Transverse colon (tissue), 4 donors: ENCODE measurements at places on chromosomes 13 and 19. TPM values are rescaled to one million over a fixed set of nuclear protein-coding genes. Genes with fewer than 3 reads are reported as not detected.
A peak's percentile ranks its signal among the peaks of the same experiment; 100 is the strongest.

Gene KLK14
- not detected for total RNA-seq

DNA sequence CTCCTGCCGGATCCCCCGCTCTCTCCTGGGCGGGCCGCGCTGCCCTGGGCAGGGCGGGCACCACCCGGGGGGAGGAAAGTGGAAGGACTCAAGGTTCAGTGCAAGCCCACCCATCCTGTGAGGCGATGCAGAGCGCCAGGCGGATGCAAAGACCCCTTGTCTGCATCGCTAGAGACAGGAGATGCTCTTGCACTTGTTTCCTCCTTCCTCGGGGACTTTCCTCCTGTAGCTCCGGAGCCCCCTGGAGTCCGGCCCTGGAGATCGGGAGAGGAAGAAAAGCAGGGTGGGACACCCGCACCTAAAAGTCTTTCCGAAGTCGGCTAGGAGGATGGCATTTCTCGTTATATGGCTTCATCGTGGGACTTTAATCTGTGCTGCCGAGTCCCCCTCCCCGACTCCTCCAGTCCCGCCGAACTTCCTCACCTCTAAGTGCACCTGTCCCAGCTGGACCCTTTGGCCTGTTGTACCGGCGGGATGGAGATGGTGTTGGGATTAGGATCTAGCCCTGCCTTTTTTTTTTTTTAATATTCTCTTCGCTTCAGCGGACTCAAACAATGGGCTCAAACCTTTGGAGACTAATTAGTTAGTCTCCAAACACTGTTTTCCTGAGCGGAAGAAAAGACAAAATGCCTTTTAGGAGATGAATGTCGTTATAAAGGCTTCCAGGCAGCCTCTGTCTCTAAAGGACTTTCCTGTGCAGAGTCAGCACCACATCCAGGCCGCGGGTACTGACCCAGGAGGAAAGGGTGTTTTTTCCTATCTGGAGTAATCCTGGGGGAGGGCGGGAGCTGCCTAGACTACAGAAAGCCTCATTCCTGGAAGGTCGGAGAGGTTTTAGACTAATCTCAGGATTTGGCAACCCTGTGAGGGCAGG, 725 bp downstream of the FAM124A start:
- H3K4me1 ChIP-seq: peaks cover 11% of the 10 kb centered on the region
- H3K4me3 ChIP-seq: peak overlapping the region; percentile 69
- H3K27ac ChIP-seq: peak overlapping the region; percentile 63

Gene FXYD7
- total RNA-seq: not detected

Gene ZNF506
- total RNA-seq: 43.2 TPM

Gene YJEFN3
- total RNA-seq: 6.0 TPM

DNA sequence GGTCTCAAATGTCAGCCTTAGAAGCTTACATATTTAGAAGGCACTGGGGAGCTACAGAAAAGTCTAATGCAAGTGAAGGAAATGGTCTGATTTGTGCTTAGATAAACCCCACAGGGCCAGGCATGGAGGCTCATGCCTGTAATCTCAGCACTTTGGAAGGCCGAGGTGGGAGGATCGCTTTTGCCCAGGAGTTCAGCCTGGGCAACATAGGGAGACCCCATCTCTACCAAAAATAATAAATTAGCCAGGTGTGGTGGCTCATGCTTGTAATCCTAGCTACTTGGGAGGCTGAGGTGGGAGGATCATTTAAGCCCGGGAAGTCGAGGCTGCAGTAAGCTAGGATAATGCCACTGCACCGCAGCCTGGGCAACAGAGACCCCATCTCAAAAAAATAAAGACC, 2.7 kb upstream of the DLL3 start:
- no peak for DNase-seq
- H3K36me3 ChIP-seq: peaks cover 2% of the 10 kb centered on the region
- no peak overlapping the region for H3K27ac ChIP-seq
- H3K27me3 ChIP-seq: peaks cover 52% of the 10 kb centered on the region
- no peak overlapping the region for H3K4me3 ChIP-seq

DNA sequence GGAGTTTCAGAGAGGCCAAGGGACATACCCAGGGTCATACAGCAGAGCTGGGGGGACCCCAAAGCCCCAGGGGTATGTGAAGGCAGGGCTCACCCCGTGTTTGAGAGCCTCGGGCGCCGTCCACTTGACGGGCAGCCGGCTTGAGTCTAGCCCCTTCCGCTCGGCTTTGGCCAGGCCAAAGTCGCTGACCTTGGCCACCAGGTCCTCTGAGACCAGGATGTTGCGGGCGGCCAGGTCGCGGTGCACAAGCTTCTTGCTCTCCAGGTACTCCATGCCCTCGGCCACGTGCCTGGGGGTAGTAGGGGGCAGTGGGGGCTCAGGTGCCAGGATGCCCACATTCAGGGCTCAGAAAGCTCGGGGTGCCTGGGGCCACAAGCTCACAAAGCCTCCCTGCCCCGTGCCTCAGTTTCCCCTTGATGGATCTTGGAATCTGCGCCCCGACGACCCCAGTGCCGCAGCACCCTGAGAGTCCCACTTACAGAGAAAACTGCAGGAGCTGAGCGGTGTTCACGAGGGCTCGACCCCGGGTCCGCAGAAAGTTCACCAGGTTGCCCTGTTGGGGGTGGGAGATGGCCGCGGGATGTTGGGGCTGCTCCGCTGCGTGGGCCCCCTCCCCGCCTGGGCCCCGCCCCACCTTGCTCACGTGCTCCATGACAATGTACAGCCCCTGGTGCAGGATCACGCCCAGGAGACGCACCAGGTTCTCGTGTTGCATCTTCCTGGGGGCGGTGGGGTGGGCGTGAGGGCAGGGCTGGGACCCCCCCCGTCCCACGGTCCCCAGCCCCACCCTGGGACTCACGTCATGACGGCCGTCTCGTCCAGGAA, 7.1 kb downstream of the MATK start:
- no peaks in the 10 kb centered on the region for H3K36me3 ChIP-seq
- H3K27ac ChIP-seq: no peak overlapping the region
- no peak overlapping the region for H3K4me3 ChIP-seq
- no peaks in the 10 kb centered on the region for H3K4me1 ChIP-seq
- no peak for DNase-seq
- H3K27me3 ChIP-seq: peaks cover 4% of the 10 kb centered on the region

DNA sequence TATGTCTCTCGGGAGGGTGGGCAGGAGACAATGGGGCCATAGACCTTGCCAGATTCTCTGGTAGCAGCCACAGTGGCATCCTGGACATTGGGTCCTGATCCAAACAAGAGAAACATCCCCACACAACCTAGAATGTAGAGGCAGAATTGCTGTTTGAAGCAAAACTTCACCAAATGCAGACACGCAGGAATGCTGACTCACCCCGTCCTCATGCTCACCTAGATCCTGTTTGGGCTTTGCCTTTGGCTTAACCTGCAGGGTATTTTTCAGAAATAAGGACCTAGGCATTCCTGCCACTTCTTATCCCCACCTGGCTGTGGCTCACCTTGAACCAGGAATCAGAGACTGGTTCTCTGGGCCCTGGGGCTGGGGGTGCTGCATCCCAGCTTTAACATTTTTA, 7.3 kb downstream of the TBC1D17 start:
- DNase-seq: no peak
- H3K27me3 ChIP-seq: no peaks in the 10 kb centered on the region
- peaks cover 4% of the 10 kb centered on the region for H3K36me3 ChIP-seq
- no peak overlapping the region for H3K27ac ChIP-seq

DNA sequence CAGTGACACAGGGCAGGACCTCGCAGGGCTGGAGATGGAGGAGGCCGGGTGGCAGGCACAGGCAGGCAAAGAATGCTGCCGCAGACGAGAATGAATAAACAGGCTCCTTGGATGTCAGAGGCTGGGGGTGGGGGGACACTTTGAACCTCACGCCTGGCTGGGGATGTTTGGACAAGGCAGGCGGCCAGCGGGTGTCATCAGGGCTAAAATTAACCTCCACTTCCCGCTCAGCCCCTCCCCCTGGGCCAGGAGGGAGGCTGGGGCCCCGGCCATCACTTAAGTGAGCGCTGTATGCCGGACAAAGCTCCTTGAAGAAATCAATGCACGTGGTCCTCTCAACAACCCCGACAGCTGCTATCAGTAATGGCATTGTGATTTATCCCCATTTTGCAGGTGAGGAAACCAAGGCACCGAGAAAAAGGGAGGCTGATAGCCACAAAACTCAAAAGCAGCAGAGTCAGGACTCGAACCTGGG, 10.3 kb upstream of the FUT5 start:
- peak; percentile 74 for DNase-seq
- H3K27ac ChIP-seq: peak overlapping the region; percentile 82
- no peak overlapping the region for H3K4me3 ChIP-seq
- H3K27me3 ChIP-seq: peaks cover 45% of the 10 kb centered on the region

DNA sequence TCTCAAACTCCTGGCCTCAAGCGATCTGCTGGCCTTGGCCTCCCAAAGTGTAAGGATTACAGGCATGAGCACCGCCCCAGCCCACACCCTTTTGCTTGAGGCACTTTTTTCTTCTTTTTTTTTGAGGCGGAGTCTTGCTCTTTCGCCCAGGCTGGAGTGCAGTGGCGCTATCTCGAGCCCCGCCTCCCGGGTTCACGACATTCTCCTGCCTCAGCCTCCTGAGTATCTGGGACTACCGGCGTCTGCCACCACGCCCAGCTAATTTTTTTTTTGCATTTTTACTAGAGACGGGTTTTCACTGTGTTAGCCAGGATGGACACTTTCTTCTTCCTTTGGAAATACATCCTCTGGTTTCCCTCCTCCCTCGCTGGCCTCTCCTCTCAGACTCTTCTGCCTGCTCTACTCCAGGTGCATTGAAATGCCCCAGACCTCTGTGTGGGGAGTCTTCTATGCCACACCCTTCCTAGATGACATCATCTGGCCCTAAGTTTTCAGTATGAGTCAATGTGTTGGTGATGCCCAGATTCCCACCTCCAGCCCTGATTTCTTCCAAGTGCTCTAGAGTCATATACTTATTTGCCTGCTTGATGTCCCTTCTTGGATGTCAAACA, 20.7 kb upstream of the TPT1 start:
- H3K27ac ChIP-seq: no peak overlapping the region
- H3K27me3 ChIP-seq: no peaks in the 10 kb centered on the region
- H3K4me3 ChIP-seq: no peak overlapping the region
- H3K4me1 ChIP-seq: no peaks in the 10 kb centered on the region

DNA sequence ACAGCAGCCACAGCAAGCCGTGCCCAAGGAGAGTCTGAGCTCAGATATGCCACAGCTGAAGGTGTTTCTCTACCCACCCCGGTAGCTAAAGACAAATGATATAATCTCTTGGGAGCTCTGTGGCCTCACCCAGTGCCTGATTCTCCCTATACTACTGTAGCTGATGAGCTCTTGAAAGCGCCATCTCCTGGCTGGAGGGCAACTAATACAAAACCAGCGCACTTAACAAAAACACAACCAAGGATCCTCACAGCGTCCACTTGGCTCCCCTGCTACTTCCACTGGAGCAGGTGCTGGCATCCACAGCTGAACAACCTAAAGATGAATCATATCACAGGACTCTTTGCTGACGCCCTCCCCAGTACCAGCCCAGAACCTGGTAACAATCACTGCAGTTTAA, 1212.0 kb downstream of the PCDH17 start:
- H3K27me3 ChIP-seq: no peaks in the 10 kb centered on the region
- H3K4me1 ChIP-seq: no peaks in the 10 kb centered on the region
- no peak for DNase-seq
- H3K4me3 ChIP-seq: no peak overlapping the region
- no peaks in the 10 kb centered on the region for H3K36me3 ChIP-seq

GRCh38 chr13:38226496-38226895, 123.2 kb upstream of the UFM1 start:
- H3K4me1 ChIP-seq: no peaks in the 10 kb centered on the region
- H3K4me3 ChIP-seq: no peak overlapping the region
- H3K27ac ChIP-seq: no peak overlapping the region
- DNase-seq: no peak

GRCh38 chr19:50328224-50328872, 829 bp downstream of the KCNC3 start:
- no peak overlapping the region for H3K27ac ChIP-seq
- H3K27me3 ChIP-seq: peaks cover 72% of the 10 kb centered on the region
- H3K4me3 ChIP-seq: no peak overlapping the region
- peaks cover 3% of the 10 kb centered on the region for H3K4me1 ChIP-seq

Gene ICAM1
- 6.4 TPM for total RNA-seq

GRCh38 chr19:18674616-18675015, 8.9 kb upstream of the CRTC1 start:
- H3K4me1 ChIP-seq: peaks cover 5% of the 10 kb centered on the region
- peak; percentile 22 for DNase-seq
- H3K36me3 ChIP-seq: peaks cover 4% of the 10 kb centered on the region
- H3K27me3 ChIP-seq: no peaks in the 10 kb centered on the region
- H3K27ac ChIP-seq: peak overlapping the region; percentile 51
- no peak overlapping the region for H3K4me3 ChIP-seq
